ENCODE measurements at places on chromosomes 3 and 15.
A peak's percentile ranks its signal among the peaks of the same experiment; 100 is the strongest.

DNA sequence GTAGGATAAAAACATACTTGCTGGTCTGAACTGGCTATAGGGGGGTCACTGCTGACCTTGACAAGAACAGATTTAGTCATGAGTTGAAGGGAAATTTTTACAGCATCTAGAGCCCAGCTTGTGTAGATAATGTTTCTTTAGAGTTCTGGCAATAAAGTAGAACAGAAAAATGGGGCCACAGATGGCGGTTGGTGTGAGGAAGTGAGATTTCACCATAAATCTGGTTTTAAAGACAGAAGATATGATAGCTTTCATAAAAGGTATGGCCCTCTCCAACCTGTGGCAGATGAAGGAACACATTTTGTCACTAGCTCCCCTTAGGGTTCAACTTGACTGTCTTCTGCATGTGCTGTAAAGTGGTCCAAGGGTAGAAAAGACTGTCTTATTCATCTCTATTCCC is 24.3 kb upstream of the IMPDH2 start:
- DNase-seq = no peak

DNA sequence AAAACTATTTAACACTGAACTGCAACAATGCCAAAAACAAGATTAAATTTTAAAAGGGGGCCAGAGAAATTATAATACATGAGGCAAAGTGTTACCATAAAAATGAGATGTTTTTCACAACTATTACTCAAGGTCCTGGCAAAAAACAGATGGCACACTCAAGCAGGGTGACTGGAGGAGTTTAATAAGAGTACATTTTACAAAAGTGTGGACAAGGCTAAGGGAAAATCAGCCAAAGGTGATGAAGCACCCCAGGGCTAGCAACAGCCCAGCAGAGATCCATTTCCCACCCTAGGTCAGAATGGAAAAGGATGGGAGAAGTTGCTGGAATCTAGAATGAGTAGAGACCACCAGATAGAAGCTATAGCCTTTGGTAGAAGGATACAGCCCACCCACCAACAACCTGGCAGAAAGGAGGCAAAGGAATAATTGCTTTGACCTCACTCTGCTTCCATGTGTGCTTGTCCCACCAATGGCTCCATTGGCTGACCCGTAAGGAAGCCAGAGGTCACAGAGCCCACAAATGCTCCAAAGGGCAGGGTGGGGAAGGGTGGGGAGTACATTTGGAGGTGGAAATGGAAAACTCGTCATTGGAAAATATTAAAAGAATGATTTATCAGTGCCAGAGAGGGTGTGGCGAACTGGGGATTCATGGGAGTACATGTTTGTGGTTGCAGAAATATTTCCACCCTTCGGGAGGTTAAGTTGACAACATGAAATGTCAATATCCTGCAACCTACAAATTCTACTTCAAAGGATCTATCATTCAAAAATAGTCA is 161.0 kb upstream of the UBE2E2 start:
- DNase-seq = no peak

- DNase-seq = no peak
Measured at GRCh38 chr3:132549890-132550578, 47.0 kb upstream of the ACKR4 start.

DNA sequence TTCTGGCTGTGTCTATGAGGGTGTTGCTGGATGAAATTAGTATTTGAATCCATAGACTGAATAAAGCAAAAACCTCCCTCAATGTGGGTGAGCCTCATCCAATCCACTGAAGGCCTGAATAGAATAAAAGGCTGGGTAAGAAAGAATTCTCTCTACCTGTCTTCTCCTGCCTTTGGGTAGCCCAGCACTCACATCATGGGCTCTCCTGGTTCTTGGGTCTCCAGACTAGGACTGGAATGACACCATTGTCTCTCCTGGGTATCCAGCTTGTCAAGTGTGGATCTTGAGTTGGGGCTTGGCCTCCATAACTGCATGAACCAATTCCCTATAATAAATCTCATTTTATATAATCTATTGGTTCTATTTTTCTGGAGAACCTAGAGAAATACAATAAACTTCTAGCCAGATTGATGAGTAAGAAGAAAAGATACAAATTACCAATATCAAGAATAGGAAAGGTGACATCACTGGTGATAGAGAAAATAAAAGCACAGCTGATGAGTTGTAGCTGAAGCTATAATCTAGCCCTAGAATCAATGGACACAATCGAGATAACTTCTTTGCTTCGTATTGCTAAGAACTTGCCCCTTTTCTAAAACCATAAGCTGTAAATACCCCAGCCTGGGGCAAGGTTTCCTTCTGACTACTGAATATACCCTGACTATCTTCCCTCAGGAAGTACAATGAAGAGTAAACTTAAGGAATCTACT is 106.4 kb downstream of the ANO10 start:
- DNase-seq = no peak

DNA sequence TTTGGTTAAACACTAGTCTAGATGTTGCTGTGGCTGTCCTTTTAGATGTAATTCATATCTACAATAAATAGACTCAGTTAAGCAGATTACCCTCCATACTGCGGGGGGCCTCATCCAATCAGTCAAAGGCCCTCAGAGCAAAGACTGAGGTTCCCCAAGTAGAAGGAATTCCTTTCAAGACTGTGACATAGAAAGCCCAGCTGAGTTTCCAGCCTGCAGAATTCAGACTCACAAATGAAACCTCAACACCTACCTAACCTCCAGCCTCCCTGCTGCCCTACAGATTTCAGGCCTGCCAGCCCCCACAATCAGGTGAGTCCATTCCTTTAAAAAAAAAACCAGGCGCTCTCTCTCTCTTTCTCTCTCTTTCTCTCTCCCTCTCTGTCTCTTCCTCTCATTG is 73.6 kb upstream of the NSMCE3 start:
- DNase-seq = no peak

DNA sequence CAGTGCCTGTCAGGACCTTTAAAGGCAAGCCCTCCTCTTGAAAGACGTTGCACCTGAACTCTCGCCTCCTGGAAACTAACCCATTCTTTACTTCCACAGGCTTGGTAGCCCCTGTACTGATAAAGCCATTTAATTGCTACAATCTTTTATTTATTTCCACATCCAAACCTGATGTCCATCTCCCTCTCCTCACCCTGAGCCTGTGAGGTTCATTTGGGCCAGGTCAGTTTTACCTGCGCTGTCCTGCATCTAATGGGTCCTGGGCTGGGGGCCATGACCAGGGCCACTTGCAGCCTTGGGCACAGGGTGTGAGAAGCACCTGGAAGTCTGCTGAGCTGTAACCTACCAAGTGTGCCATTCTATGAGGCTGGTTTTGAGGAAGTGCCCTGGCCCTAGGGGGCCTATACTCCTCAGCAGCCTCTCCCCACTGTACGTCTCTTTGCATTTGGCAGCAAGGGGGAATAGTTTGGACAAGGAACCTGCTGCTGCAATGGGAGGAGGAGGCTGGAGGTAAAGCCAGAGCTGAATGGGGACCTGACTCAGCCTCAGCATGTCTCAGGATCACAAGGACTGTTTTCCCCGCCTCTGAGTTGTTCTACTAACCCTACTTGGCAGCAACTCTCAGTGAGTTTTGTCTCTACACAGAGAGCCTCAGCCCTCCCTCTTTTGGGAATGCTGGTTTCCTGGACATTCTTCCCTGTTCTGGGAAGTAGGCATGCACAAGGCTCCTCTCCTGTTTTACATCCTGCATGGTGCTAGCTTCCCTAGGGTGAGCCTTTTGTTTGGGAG is 53.8 kb downstream of the WDR76 start:
- no peak for DNase-seq

DNA sequence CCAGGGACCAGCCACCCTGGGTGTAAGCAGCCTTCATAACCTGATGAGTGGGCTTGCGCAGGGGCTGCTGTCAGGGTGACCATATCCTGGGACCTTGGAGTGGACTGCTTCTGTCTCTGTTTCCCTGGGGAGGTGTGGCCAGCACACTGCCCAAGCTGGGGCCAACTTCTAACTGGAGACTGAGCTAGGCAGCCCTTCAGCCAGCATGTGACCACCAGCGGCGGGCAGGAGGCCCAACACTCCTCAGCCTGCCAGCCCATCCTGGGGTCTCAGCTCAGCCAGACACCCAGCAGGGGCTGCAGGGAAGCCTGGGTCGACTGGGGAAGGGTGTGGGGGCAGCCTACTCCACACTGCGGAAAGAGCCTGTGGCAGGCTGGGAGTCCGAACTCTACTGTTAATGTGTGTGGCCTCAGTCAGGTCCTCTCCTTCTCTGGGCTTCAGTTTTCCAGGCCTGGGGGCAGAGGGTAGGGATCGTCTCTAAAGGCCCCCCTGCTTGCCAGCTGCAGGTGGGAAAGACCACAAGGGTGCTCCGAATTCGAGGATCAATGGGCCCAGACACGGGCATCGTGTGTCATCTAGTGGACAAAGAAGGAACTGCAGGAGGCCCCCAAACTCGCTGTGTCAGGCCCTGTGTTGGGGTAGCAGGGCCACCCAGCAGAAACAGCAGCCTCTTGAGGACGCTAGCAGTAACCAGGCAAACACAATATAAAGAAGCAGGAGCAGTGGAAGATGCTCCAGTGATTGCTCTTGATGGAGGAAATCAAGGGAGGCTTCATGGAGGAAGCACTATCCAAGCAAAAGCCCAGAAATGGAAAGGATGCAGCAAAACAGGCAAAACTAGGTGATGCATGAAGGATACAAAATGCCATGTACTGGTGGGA is 2.0 kb upstream of the SEMA3G start:
- peak; percentile 81 for DNase-seq

- DNase-seq = no peak
Measured at GRCh38 chr15:25909325-25909724, 46.2 kb upstream of the ATP10A start.

DNA sequence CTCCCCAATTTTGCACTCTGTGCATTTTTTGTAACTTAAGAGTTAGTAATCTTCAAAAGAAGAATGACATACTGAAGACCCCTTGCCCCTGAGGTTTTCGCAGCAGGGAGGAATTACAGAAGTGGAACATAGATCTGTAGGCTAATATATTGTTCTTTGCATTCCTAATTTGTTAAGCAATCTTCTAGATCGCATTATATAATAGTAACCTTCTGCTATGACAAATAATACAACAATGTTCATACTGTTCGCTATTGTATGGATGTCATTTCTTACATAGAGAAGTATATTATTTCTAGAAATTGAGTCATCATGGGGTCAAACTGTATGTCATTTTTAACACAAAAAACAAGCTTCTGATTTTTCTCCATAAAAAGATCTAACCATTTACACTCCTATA is 95.8 kb upstream of the TGFBR2 start:
- no peak for DNase-seq

DNA sequence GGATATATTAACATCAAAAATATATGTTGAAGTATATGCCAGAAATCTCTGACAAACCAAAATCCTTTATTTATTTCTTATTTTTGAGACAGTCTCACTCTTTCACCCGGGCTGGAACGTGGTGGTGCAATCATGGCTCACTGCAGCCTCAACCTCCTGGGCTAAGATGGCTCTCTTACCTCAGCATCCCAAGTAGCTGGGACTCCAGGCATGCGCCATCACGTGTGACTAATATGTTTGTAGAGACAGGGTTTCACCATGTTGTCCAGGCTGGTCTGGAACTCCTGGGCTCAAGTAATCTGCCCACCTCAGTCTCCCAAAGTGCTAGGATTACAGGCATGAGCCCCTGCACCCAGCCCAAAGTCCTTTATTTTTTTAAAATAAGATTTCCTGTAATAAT is 11.9 kb downstream of the FAIM start:
- DNase-seq = no peak

GRCh38 chr15:70432924-70433495 is 330.3 kb downstream of the UACA start:
- DNase-seq = peak; percentile 64

- no peak for DNase-seq
Measured at GRCh38 chr15:49094923-49095322, 48.7 kb upstream of the SECISBP2L start.

GRCh38 chr3:58683001-58683458 is 16.5 kb upstream of the FAM3D start:
- DNase-seq = no peak

- DNase-seq = no peak
Measured at GRCh38 chr3:17592956-17593355, 149.5 kb downstream of the TBC1D5 start.

- peak; percentile 28 for DNase-seq
Measured at GRCh38 chr3:30286007-30286669, 320.3 kb upstream of the TGFBR2 start.

DNA sequence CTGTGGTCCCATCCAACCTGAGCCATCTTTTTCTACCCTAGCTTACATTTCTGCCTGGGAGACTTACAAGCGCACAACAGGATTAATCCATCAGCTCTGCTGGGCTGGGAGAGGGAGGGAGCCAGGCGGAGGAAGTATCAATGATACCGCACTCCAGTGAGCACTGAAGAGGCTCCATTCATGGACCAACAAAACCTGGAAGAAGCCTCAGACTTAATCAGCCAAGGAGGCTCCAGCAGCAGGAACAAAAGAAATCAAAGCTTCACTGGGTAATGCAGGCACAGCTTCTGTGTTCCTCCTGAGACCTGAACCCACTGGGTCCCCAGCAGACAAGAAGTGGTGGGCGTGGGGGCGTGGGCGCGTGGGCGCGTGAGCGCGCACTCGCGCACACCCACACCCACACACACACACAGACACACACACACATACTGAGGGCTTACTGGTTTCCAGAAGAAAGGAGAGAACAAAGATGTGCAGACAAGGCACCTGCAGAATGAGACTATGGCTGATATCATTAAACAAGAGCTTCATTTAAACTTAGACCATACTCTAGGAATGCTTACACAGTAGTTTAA is 87.0 kb upstream of the BOC start:
- no peak for DNase-seq

GRCh38 chr3:174403831-174404230 is 455.3 kb upstream of the NAALADL2 start:
- DNase-seq = no peak

DNA sequence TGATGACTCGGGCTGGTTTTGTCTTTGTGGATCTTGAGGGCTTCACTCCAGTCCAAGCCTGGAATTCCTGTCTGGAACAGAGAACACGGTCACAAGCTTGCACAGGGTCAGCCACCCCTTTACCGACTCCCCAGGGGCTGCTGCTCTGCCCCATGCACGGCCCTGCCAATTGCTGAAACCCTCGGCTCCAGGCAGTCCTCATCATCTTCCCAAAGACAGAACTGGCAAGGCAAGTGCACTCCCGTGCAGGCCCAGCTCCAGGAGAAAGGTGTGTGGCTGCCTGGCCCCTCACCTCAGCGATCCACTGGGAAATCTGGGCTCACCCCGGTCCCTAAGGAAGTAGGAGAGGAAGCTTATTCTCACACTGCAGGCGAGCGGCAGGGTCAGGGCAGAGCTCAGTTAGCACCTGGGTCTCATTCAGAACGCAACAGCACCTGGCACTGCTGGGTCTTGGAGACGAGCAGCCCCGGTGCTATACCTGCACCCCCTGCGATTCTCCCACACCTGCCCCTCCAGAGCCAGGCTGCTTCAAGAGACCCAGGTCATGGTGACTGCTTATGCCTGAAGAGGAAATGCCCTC is 7.2 kb downstream of the MAP6D1 start:
- DNase-seq = no peak
